Fibroblast of skin of left biceps (primary cell): ENCODE measurements at places on chromosomes 4 and X.

GRCh38 chrX:123871309-123871708, 11.5 kb downstream of the XIAP start:
- no peak for DNase-seq

GRCh38 chr4:91118597-91118996, 991.4 kb downstream of the CCSER1 start:
- DNase-seq, result no peak

- no peak for DNase-seq
Measured at GRCh38 chr4:478373-478772, 20.6 kb downstream of the ZNF721 start.

DNA sequence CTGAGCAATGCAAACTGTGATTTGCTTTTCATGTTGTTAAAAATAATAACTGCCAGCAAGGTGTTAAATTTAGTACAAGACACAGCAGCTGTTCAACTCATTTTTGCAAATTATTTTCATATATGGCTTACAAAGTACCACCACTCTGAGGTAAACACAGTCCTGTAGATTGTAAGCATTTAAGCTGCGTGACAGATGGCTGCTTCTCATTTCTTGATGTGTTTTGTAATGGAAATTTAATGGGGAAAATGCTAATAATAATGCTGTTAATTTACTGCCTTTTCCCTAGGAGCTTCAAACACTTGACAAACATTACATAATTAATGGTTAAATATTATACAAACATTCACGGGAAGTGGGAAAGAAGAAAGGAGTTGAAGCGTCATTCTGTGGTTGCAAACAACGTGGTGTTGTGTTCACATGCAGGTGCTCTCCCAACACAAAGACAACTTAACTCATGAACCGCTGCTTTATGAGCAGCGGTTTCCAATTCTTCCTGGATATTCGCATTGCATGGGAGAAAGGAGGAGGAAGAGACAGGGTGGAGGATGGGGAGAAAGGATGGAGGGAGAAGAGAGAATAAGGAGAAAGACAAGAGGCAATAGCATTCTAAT, 236.8 kb upstream of the VCX start:
- DNase-seq, result no peak

DNA sequence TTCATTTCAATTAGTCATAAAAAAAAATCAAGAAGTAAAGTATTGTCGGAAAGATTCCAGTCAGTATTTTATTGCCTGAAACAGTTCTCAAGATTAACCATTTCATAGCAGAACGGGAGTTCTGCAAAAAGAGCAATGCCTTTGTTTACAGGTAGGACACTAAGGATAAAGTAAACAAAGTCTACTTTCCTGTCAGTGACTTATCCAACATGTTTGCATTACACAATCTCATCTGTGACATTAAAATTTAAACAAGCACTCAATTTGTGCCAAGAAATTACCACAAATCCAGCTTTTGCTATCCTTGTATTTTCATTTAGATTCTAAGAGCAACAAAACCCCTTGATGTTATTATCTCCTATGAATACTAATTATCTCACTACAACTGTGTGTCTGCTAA, 306.5 kb upstream of the LDB2 start:
- no peak for DNase-seq
